IMR-90 (cell line): ENCODE measurements at places on chromosomes 6 and 20. TPM values are rescaled to one million over a fixed set of nuclear protein-coding genes. Genes with fewer than 3 reads are reported as not detected.

GRCh38 chr6:110744991-110745390, 70.3 kb downstream of the CDK19 start:
- DNase-seq = no peak

DNA sequence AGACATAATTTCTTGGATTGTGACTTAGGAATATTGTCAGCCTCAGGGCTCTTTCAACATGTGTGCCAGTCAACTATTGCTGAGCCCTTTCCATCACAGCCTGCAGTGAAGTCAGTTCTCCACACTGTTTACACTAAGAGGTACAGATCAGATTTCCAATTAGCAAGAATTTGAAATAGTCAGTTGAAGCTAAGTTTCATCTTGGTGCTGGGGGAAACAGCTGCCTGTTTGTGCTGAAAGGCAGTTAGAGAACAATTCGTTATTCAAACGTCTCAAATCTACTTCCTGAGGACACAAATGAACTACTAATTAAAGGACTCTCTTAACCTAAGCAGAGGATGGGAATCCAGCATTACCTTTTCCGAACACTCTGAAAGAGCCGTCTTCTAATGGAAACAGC, 25.9 kb downstream of the ADGRF1 start:
- no peak for DNase-seq

DNA sequence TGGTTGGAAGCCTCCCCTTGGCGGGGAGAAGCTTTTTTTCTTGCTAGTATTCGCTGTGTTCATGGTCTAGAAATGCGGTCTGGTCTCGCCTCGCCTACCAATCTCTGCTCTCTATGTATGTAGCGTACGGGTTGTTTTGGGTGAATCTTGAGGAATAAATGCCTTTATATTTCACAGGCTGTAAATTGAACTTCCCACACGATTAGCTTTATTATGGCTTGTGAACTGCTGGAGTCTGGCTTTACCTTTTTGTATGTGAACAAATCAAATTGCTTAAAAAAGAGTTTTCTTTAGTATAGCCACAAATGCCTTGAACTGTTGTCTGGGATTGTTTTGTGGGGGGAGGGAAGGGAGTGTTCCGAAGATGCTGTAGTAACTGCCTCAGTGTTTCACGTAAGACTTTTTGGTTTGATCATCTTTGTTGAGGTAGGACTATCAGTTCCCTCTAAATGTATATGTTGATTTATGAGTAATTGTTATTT, 2.2 kb downstream of the INSM1 start:
- DNase-seq = no peak

DNA sequence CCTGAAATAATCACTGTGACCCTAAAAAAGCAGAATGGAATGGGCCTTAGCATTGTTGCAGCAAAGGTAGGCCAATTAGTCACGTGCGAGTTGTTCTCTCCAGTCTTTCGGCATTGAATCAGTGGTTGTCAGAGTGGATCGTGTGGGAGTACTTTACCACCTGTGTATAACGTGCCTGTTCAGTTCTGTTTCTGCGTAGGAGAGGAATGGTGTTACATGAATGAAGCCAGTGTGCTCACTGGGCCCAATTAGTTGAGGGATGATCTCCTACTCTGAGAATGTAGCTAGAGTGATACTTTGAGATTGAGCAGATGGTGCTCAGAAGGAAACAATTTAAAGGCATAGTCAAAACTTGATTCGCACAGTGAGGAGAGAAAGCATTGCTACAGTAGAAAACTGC, 72.4 kb upstream of the KIF25 start:
- DNase-seq = peak; percentile 51

- peak; percentile 61 for DNase-seq
These were observed 139.9 kb downstream of the TBXT start for GRCh38 chr6:166027761-166028160.

DNA sequence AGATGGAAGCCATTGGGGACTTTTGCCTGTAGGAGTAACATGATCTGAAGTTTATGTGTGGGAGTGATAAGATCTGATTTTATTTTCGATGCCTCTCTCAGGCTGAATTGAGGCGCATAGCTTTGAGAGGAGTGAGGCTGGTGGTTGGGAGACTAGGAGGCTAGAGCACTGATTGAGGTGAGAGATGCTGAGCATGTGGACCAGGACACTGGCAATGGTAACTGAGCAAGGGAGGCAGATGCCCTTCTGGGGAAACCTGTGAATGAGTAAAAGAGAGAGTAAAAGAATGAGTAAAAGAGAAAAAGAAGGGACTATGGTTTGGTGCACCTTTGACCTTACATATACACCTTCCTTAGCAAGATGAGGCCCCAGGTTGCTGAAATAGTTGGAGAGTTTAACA, 3.0 kb downstream of the RRP36 start:
- no peak for DNase-seq

DNA sequence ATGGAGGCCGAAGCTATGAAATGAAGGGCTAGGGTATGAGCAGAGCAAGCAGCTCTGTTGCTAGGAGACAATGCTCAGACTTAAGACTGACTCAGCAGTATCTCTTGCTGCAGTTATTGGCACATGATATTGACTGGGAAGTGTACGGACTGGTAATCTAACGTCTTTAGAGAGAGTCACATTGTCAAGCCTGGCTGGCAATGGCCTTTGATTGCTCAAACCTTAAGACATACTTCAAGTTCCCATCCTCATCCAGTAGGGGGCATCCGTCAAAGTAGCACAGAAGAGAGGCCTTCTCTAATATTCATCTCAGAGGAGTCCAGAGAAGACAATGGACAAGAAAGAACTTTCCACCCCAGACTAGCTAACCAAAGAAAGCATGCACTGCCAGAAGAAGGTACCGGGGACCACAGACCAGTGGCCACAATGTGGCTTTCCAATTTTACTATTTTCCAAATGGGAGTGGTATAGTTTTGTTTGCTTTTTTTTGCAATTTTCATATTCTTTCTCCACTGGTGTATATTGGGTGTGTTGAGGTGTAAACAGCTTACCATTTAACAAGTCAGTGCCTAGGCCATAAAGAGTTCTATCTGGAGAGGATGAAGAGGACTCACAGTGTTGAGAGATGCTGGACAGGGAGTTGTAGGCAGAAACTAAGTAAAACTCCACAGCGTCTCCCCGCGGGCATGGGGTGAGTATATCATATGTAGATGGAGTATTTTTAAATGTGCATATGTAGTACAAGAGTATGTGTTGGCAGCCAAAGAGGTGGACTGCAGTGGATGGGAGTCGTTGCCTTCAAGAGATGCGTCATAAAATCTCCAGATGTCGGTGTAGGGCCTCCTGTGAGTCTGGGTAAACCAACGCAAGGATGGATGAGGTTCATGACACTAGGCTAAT, 36.7 kb downstream of the LRFN2 start:
- peak; percentile 59 for DNase-seq

GRCh38 chr20:44601801-44602204, 19.4 kb downstream of the PKIG start:
- peak; percentile 87 for DNase-seq

- no peak for DNase-seq
These were observed 487 bp upstream of the PHF20 start for GRCh38 chr20:35771367-35771688.

- DNase-seq = no peak
These were observed 673 bp downstream of the CST7 start for GRCh38 chr20:24949756-24950127.

GRCh38 chr20:16589623-16590022, 16.4 kb upstream of the KIF16B start:
- DNase-seq = no peak

DNA sequence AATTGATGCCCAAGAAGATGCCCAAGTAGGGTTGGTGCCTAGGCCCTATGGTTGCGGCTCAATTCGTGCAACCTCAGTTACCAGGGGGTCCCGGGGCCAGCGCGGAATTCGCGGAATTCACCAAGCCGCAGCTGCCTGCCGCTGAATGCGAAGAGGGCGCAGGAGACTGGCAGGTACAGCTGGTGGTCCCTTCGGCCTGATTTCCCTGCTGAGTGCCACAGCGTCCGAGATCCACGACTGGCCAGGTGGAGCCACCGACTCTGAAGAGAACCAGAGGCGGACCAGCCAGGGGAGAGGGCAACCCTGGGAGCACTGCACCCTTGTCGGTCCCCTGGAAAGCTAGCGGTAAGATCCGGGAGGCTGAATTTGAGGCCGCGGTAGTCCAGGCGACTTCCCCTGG, 6.8 kb upstream of the TFAP2D start:
- DNase-seq = no peak

DNA sequence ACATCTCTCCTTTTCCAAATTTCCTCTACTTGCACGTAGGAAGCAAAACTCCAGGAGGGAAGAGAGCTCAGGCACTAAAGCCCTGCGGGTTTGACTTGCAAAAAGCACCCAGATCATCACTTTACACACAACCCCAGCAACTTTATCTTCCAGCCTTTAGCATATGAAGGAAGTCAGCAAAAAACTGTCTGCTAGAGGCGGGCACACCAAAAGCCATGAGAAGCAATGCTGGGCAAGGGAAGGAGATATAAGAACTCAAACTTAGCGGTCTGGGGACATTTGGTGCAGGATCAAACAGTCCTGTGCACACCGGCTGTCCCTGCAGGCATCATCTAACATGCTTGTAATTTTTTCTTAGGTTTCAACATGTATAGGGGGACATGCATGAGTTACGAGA, 113.3 kb downstream of the JPH2 start:
- DNase-seq = no peak

DNA sequence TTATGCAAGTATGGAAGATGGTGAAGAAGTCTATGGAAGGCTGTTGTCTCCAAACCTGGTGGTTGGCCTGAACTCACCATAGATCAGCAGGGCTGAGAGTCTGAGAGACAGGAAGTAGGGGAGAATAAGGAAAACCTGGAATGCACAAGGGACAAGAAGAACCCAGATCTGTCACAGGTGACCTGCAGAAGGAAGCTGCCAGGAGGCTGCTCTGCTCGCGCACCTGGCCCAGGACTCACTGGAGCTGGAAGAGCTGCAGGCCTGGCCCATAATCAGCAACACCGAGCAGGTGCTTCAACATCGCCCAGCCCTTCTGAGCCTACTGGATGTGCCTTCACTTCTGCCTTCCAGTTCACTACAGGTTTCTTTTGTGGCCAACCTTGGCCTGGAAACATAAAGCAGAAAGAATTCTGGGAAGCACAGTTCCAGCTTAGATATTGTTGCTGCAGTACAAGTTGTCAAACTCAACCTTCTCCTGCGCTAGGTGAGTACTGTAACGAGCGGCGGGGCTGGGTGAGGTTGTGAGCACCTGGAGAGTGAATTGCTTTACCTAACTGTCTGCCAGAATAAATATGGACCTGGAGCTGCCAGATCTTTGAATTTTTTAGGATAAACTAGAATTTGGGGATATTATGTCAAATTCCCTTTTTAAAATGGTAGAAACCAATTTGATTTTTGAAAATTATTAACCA, 82.4 kb downstream of the CDH26 start:
- DNase-seq = no peak

- DNase-seq = no peak
These were observed 290.3 kb downstream of the ZNF217 start for GRCh38 chr20:53303413-53303760.

Gene OXT
- not detected in 2 replicates for total RNA-seq

Gene ANKEF1
- total RNA-seq = 0.54 and 0.56 TPM in 2 replicates

Gene CDSN
- not detected in 2 replicates for total RNA-seq

Gene NRSN1
- not detected in 2 replicates for total RNA-seq

Gene GCLC
- 20.8 and 24.2 TPM in 2 replicates for total RNA-seq

Gene RNF114
- 44.6 and 49.7 TPM in 2 replicates for total RNA-seq
